Mesendoderm (in vitro differentiated cells): ENCODE measurements at places on chromosomes 7 and 10.

DNA sequence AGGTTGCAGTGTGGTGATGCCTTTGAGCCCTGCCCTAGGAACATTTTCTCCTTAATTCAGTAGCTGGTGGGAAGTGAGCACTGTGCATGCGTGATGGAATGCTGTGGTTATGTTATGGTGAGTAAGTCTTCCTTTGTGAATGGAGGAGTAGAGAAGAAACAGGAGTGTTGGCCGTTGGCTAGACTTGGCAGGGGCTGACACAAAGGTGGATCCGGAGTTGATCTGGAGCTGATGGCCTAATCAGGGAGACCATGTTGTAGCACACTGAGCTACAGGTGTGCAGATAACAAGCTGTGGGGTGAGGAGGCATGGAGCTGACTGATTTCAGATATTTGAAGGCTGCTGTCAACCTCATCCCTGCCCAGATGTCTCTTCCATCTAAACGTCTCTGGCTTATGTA, 122.3 kb downstream of the CNNM2 start:
- DNase-seq = no peak

DNA sequence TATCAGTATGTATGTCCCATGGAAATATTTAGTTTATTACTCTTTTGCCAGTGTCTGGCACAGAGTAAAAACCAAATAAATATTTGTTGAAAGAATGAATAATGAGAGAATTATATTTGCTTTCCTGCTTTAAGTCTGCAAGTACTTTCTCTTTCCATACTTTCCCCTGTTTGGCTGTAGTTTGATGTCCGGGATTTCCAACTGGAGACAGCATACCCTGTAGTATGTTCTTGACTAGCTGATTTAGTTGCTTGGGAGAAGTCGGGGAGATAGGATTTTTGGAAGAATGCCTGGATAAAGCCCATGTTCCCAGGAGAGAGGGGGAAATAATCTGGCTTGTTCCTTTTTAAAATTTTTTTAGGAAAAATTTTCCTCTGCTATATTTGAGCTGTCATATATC, 516.1 kb downstream of the CCSER2 start:
- DNase-seq = no peak

GRCh38 chr7:50212666-50213621, 91.6 kb upstream of the IKZF1 start:
- no peak for DNase-seq

GRCh38 chr10:88456730-88457129, 126.4 kb downstream of the RNLS start:
- no peak for DNase-seq

DNA sequence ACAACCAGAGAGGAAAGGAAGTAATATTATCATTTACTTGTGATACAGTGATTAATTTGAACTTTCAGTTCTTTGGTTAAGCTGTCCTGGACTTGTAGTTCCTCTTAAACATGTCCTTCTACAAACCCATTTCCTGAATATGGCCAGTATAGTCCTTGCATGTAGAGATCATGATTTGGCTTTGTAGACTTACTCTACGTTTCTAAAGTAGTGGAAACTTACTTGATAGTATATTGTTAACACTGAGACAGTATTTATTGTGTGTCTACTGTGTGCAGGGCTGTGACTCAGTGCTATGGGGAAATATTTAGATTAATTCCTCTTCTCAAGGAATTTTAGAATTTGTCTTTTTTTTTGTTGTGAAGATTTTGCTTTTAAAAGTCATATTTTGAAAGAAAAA, 109.5 kb downstream of the NRF1 start:
- DNase-seq = no peak

GRCh38 chr7:303884-304573, 14.1 kb downstream of the FOXL3 start:
- DNase-seq = no peak

DNA sequence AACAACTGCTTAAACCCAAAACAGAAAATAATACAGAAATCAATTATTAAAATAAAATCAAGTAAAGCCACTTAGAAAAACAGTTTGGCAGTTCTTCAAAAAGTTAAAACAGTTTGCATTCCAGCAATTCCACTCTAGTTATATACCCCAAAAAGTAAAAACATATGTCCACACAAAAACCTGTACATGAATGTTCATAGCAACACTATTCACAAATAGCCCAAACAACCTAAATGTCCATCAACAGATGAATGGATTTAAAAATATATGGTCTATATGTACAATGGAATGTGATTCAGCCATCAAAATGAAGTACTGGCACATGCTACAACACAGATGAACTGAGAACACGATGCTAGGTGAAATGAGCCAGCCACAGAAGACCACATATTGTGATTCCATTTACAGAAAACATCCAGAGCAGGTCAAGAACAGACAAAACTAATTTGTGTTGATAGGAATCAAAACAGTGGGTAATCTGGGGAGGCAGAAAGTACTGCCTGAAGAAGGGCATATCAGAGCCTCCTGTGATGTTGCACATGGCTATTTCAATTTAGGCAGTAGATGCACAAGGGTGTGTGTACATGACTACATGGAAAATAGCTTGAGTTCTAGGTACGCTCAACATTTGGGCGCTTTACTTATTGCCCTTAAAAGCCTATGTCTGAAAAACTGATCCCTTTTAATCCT, 66.3 kb downstream of the CYTH3 start:
- DNase-seq = no peak

DNA sequence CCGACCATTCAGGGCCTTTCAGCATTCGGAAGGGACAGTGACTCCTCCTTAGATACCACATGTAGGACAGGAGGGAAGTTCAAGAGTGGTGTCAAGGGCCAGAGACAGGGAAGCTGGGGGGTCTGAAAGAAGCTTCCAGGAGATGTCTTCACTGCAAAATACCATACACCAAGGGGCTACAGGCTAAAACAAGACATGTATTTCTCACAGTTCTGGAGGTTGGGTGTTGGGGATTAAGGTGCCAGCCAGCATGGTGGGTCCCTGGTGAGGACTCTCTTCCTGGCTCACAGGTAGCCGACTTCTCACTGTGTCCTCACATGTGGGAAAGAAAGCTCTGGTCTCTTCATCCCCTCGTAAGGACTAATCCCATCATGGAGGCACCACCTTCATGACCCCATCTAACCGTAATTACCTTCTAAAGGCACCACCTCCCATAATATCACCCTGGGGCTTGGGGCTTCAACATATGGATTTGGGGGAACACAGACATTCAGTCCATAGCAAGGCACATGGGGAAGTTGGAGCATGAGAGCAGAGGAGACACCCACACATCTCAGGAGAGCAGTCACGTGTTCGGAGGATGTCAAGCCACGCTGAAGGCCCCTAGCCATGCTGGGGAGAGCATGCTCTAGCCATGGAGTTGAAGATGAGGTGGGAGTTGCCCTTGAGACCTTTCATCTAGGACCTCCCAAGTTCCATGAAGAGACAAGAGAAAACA, 73.9 kb upstream of the GDF10 start:
- DNase-seq = no peak

GRCh38 chr7:156545979-156546378, 94.6 kb upstream of the RNF32 start:
- DNase-seq = no peak

- DNase-seq = peak; percentile 26
These were observed 542 bp downstream of the FBXL13 start for GRCh38 chr7:103073989-103074518.

GRCh38 chr7:92755680-92756079, 80.7 kb downstream of the CDK6 start:
- DNase-seq = no peak

DNA sequence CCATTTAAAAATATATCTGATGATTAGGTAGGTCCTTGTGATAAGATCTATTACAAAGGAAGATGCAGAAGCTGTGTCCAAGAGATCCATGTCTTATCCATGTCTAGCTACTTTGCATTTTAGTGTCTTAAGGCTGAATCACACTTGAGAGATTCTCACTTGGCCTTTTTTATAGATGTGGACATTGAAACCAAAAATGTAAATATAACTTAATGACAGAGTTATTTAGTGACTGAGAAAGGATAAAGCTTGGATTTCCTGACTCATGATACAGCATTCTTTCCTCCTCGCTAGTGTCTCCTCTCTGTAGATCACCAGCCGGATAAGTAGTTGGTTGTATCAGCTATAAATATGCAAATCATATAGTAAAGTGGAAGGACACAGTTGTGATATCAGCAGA, 23.3 kb downstream of the INHBA start:
- no peak for DNase-seq

DNA sequence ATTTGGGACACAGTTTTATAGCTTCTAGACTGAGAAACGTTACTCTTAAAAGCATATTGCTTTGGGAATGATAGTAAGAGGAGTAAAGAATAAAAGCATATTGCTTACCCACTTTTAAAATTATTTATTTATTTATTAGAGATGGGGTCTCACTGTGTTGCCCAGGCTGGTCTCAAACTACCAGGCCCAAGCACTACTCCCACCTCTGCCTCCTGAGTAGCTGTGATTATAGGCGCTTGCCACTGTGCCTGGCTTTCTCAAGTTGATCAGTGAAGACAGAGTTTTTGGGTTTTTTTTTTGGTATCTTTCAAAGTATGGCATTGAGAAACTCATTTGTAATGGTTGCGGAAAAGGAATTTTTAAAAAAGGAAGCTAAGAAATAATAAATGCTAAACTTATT, 68.0 kb downstream of the AHCYL2 start:
- DNase-seq = no peak

GRCh38 chr7:9204571-9204970, 771.2 kb downstream of the NXPH1 start:
- peak; percentile 64 for DNase-seq

DNA sequence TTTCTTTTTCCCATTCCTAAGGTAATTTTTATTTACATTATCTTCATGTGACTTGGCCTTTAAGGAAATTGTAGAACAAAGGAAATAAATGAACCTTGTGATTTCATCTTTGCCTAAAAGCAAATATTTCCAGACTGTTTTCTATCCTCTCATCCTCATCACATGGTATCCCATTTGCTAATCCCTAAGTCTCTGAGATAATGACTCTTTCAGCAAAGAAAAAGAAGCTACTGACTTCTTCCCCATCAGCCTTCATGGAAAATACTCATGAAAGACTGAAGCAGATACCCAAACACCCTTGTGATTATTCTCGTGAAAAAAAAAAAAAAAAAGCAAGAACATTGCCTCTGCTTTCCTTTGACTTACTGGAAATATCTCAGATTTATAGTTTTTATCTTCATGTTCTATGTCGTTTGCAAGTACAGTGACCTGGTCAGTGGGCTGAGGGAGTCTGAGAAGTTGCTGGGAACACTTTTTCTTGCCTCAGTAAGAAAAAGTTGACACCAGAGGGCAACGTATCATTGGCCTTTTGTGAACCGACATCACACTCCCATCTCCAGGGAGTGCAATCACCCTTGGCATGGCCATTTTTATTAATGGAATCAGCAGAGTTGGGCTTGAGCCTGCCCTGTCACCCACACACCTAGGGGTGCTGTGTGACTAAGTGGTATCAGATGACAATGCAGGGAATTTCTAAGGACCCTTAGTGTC, 246.0 kb upstream of the KMT2E start:
- DNase-seq = peak; percentile 39
